ENCODE measurements at places on chromosomes 7 and 10.

DNA sequence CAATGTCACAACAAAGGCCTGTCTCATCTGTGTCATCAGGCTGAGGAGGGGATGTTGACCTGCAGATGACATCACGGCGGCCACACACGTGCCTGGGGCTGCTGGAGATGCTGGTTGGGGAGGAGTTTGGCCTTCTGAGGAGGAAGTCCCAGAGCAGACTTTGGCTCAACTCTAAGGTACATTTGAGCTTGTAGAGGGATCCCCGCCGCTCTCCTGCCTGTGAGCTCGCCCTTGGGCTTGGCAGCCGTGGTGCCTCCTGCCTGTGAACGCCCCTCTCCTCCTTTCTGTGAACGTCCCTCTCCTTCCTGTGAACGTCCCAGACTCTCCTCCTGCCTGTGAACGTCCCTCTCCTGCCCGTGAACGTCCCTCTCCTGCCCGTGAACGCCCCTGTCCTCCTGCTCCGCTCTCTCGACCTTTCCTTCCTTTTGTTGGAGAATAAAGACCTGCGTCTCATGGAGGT, 176.4 kb downstream of the DNAJB6 start:
- DNase-seq, result no peak

DNA sequence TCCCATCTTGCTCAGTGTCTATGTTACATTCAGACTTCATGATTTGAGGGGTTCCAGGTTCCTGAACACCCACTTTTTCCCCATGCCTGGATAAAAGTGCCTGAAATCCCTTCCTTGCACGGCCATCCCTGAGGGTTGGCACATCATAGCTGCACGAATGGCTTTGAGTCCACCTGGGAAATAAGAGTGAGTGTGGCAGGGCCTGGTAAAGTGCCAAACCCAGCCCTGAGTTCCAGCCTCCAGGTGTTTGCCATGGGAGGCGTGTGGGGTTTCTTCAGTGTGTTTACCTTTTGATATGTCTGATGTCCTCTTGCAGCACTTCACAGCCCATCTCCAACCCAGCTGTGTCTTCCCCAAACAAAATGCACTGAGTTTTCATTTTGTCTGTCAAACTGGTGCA, 145.7 kb downstream of the PAXIP1 start:
- no peak for DNase-seq

DNA sequence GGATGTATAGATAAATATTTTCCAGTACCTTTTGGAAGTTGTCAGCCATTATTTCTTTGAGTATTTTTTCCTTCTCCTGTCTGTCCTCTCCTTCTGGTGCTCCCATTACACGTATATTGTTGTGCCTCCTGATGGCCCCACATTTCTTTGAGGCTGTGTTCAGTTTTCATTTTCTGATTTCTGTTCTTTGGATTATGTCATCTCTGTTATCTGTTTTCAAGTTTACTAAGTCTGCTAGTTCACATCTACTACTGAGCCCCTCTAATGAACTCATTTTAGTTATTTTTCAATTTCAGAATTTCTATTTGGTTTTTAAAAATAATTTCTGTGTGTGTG, 16.3 kb downstream of the RBM33 start:
- no peak for DNase-seq

GRCh38 chr10:51672039-51672535, 27.3 kb downstream of the CSTF2T start:
- DNase-seq, result no peak

DNA sequence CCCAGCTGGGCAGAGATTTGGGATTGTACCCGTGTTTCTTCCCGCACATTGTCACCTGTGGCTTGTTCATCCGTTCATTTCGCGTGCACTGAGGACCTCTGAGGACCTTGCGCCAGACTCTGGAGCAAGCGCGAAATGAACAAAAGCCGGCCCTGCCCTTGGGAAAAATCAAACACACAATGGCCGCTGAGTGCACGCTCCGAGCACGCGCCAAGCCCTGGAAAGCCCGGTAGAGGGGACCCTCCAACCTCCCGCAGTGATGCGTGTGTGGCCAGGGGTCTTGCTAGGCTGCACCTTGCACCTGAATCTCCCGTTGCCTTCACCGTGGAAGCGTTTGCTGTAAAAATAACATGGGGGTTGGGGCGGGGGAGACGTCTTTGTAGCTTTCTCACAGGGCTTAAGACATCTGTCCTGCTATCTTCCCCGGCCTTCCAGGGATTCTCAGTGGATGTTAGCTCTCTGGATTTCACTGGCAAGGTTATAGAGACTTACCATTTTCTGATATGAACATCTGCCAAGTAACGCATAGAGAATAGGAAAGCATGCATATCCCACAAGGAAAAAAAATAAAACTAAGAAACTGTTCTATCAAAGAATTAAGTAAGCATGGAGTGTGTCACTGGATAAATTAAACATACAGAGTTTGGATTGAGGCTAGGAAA, 37.3 kb downstream of the ZNF777 start:
- no peak for DNase-seq

DNA sequence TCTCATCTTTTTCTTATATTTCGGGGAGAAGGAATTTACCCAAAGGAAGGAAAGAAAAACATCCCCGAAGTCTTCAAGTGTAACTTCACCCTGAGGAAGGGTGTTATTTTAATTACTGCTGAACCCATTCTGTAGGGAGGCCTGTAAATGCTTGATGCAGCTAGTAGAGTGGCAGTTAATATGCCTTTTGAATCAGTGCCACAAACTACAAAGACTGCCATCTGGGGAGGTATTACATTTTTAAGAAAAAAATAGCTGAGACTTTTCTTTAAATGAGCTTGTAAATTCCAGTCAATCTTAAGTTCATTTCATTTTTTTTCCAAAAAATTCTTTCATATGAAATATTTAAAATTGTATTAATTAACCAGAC, 233.1 kb upstream of the FERD3L start:
- no peak for DNase-seq

DNA sequence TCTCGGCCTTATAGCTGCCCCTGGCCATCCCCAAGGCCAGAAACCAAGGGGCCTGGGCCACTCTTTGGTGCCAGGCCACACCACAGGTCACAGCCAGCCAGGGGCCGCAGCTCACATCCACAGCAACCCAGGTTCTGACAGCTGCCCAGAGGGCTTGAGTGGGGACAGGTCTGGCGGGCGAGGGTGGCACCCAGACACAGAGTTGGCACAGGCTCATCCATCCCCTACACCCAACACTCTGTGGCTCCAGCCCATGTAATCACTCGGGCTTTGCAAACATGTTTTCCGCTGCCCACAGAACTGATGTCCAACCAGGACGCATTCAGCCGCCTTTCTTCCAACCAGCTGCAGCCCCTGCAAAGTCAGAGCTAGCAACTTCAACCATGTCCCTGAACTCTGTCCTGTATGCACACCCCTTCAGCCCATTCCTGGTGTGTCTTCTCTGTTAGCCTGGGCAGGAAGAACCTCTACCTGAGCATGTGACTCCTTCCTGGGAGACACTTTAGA, 57.7 kb upstream of the PPP2R2D start:
- DNase-seq, result no peak

DNA sequence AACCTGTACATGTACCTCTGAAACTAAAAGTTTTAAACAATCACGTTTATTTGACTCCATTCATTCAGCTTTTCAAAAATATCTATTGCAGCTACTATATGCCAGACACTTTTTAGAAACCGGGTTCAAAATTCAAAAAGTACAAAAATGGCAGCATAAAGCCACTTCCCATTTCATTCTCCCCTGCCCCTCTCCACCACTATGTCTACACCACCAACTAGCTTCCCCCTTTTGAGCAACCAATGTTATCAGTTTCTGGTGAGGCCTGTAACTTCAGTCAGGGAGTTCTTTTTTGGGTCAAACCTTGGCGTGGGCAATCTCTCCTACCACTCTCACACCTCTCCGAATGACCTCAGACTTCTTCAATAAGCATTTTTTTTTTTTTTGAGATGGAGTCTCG, 11.5 kb upstream of the HHEX start:
- DNase-seq, result no peak

DNA sequence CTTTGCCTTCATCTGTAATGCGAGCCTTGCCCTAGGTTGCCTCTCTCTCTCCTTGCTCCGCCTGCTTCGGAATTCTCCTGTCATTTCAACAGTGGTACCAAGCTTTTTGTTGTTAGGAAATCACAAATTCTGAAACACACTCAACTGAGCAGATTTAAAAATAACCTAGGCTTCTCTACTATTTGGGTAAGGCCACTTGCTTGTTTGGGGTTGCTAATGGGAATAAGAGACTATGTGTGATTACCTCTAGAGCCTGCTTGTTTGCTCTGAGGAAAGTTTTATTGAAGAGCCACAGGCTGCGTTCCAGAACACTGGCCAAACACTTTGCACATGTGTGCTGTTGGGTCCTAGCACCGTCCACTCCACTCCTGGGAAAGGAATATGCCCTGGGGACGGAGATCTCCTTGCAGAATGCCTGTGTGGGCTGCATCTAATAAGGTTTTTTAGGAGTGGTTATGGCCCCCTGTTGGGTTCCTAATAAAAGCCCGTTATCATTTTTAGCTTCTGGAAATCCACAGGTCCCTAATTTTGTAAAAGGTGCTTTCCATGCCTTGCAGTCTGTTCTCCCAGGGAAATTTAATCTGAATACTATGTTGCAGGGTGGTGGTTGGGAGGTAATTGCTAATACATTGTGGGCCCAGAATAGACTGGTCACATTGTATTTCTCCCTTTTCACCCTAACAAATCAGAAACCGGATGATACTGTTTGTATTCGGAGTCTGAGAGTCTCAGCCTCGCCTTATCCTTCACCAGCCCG, 68.7 kb upstream of the KLF6 start:
- DNase-seq, result no peak

DNA sequence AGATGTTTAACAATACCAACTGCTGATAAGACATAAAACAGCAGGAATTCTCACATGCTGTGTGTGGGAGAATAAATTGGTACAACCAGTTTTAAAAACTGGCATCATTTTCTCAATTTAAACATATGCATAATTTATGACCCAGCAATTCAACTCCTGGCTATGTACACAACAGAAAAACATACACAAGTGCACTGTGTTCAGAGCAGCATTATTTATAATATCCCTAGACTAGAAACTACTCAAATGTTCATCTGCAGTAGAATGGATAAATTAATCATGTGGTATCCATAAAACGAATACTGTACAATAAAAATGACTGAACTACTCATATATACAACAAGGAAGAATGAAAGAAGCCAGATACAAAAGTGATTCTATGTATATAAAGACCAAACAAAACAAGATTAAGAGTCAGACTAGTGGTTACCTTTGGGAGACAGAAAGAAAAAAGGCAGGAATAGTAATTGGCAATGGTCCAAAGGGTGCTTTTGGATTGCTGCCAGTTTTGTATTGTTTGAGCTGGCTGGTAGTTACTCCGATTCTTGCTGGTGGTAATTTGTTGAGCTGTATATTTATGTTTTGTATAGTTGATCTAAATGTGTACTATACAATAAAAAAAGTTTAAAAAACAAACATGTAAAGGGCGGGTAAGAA, 306.0 kb downstream of the TFEC start:
- DNase-seq, result no peak

- DNase-seq, result no peak
These were observed 520 bp downstream of the MOSPD3 start for GRCh38 chr7:100612730-100613390.

DNA sequence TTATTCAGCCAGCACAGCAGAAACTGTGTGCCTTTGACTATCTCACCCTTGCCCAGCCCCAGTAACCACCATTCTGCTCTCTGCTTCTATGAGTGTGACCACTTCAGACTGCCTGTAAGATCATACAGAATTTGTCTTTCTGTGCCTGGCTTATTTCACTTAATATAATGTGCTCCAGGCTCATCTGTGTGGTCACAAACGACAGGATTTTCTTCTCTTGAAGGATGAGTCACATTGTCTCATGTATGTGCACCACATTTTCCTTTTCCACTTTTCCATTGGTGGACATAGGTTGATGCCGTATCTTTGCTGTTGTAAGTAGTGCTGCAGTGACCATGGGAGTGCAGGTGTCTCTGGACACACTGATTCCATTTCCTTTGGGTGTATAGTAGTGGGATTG, 122.5 kb upstream of the LANCL2 start:
- no peak for DNase-seq

- DNase-seq, result no peak
These were observed 73.3 kb upstream of the LYZL2 start for GRCh38 chr10:30702860-30703259.

GRCh38 chr10:93947524-93947923, 46.2 kb upstream of the PLCE1 start:
- no peak for DNase-seq

GRCh38 chr10:31490858-31491504, 172.0 kb downstream of the ZEB1 start:
- DNase-seq, result peak; percentile 24

GRCh38 chr10:114346176-114347031, 57.9 kb downstream of the AFAP1L2 start:
- no peak for DNase-seq
